ENCODE measurements at places on chromosomes 13 and 19.

DNA sequence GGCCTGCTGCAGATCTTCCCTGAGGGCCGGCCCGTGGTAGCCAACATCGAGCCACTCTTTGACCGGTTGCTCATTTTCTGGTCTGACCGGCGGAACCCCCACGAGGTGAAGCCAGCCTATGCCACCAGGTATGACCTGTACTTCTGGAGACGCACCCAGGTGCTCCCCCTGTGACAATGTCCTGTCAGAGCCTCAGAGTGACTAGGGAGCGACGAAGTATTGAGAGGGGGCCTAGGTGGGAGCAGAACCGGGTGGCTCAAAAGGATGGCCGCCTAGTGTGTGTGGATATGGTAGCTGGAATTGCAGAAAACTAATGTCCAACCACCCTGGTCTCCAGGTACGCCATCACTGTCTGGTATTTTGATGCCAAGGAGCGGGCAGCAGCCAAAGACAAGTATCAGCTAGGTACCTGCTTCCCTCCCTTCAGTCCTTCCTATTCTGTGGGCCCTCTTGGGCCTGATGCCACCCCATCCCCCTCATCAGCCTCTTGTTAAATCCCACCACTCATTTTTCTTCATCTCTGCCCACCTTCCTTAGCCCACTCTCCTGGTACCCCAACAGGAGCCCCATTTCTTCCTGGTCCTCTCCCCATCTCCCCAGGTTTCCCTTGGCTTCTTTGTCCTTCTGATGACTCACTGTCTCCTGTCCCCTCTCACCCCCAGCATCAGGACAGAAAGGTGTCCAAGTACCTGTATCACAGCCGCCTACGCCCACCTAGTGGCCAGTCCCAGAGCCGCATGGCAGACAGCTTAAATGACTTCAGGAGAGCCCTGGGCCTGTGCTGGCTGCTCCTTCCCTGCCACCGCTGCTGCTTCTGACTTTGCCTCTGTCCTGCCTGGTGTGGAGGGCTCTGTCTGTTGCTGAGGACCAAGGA is 8.4 kb downstream of the EGLN2 start:
- DNase-seq: no peak

DNA sequence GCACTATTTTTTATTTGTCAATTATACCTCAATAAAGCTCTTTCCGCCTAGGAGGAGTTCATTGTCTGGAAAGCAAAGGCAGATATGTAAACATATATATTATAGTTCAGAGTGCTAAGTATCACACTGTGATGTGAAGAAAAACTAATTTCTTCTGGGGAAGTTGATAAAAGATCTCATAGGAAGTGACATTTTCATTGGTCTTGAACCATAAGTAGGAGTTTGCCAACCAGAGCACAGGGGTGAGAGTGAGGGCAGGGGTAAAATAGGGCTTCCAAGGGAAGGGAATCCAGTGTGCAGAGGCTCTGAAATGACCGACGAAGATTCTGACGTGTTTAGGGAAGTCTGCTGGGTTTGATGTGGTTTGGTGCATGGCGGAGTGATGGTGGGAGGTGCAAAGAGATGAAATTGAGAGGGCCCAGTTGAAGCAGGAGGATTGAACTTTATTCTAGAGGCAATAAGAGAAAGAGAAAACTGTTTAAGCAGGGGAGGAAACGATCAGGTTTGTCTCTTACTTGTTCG is 780 bp upstream of the GTF2F2 start:
- peak; percentile 53 for DNase-seq

- DNase-seq: no peak
These were observed 900 bp downstream of the PPP1R13L start for GRCh38 chr19:45403781-45404556.

DNA sequence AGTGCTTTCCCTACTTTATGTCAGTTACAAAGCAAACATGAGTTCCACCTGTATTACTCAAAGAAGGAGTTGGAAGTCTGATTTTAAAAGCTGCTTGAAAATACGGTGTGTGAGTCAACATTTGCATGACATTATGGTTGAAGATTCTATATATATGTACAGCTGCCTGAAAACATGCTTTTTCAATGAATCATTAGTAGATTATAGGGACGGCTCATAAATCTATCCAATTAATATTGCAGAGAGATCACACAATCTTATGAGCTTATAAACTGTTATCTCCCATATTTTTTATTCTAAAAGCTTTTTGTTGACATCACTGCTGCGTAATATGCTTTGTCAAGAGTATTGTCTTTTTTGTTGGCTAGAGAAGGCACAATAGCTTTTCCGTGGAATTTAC is 873.8 kb downstream of the SLITRK6 start:
- DNase-seq: no peak

- no peak for DNase-seq
These were observed 37.4 kb downstream of the DOCK9 start for GRCh38 chr13:98940325-98941001.

DNA sequence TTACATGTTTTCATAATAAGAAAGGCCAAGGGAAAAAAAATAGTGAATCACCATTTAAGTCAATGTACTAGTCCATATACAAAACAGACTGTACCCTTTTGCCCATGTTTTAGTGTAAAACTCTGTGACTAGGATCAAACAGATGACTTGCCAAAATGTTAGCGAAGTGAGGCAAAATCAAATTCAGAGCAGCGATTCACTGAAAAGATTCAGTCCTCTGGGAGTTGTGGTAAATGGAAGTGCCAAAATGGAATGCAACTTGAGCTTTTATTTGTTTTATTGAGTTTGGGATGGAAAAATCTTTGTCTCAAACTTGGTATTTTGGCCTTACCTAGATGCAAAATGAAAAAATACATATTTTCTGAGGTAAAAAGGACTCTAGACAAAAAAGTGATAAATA is 9.1 kb downstream of the CDADC1 start:
- DNase-seq: peak; percentile 35

GRCh38 chr13:94169454-94170144 is 309.9 kb downstream of the DCT start:
- no peak for DNase-seq

- no peak for DNase-seq
These were observed 15.4 kb upstream of the MATK start for GRCh38 chr19:3801412-3802096.

DNA sequence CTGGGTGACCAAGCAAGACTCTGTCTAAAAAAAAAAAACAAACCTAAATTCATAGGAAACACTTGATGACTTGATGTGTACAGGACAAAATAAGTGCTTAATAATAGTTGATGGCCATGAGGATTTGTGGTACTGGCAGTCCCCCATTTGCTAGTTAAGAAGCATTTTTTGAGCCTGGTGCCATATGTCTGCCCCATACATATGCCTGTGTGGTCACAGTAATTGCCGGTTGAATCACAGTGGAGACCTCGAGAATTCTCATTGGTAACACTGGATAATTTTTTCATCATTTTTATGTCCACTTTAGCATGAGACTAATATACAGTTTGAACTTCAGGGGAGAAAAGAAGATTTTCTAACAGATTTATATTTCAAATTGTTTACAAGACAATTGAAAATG is 79.2 kb downstream of the LRCH1 start:
- DNase-seq: no peak

GRCh38 chr19:51503286-51503817 is 1.8 kb upstream of the SIGLEC12 start:
- DNase-seq: no peak

DNA sequence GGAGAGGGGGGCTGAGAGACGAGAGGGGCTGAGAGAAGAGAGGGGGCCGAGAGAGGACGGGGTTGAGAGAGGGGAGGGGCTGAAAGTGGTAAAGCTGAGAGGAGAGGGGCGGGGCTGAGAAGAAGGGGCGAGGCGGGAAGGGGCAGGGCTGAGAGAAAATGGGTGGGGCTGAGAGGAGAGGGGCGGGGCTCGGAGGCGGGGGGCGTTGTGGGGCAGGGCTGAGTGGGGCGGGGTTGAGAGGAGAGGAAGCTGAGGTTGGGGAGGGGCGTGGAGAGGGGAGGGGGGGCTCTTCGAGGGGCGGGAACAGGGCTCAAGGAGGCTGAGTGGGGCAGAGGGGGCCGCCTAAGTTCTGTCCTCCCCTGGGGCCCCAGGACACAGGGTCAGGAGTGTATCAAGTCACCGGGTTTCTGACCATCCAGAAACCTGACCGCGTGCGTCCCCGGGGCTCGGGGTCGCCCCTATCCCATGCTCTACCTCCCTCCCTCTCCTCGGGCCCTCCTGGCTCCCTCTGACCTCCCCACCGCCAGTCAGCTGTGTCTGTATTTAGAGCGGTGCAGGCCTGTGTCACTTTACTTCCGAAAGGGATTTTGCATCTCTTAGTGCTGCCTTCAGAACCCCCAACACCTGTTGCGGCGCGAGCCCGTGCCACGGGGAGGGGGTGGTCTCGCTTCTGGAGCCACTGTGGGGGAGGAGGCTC is 38.6 kb upstream of the SEMA6B start:
- no peak for DNase-seq
